ENCODE measurements at places on chromosomes 5 and 9. TPM values are rescaled to one million over a fixed set of nuclear protein-coding genes. Genes with fewer than 3 reads are reported as not detected.

- H3K27ac ChIP-seq = 0 out of 2 replicates have a peak overlapping the region, but pooled peaks have one; percentile 11
- H3K27me3 ChIP-seq = no peaks in the 10 kb centered on the region
Observed at GRCh38 chr5:159878988-159879471, 37.3 kb upstream of the ADRA1B start.

DNA sequence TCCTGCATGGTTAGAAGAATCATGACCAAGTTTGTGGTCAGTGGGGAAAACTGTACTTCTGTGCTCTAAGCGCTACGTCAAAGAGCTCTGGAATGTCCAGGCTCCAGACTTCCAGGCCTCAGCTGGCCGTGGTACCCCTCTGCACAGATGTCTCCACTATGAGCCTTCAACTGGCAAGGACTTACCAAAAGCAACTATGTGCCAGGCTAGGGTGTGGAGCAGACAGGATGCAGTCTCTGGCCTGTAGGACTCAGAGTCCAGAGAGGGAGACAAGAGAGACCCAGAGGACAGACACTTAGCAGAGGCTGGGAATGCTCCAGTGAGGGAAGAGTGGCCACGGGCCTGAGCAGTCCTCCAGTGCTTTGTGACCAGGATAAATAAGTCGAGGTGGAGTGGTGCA, 31.0 kb upstream of the TCF7 start:
- DNase-seq = peak; percentile 12
- no peaks in the 10 kb centered on the region for H3K36me3 ChIP-seq
- H3K27ac ChIP-seq = no peak overlapping the region
- peaks cover 13% of the 10 kb centered on the region for H3K27me3 ChIP-seq

- DNase-seq = no peak
- H3K4me1 ChIP-seq = peaks cover 4% of the 10 kb centered on the region
- H3K27me3 ChIP-seq = no peaks in the 10 kb centered on the region
- H3K27ac ChIP-seq = no peak overlapping the region
Observed at GRCh38 chr9:108544866-108545265, 310.9 kb downstream of the ACTL7B start.

COL23A1 gene
- polyA plus RNA-seq = not detected

GRCh38 chr5:173789031-173789920, 98.9 kb upstream of the CPEB4 start:
- H3K36me3 ChIP-seq = no peaks in the 10 kb centered on the region
- no peak overlapping the region for H3K27ac ChIP-seq
- no peak overlapping the region for H3K4me3 ChIP-seq
- peak; percentile 78 for DNase-seq
- H3K4me1 ChIP-seq = peaks cover 10% of the 10 kb centered on the region

DNA sequence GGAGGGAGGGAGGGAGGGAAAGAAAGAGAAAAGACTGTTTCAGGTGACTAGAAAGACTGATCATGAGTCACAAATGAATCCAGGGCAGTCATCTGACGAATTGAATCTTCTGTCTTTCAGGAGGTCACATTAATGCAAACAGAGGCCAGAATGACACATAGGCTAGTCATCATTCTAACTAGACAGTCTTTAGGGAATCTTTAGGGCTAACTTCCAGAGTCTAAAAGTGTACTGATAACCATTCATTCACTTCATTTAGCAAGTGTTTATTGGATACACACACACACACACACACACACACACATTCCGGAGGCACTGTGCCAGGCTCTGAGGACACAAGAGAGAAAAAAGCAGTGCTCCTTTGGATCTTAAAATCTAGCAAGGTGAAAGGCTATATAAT, 156.7 kb downstream of the EBF1 start:
- no peak overlapping the region for H3K27ac ChIP-seq
- H3K4me3 ChIP-seq = no peak overlapping the region
- H3K4me1 ChIP-seq = 0 out of 2 replicates have a peak, but pooled peaks cover 4% of the 10 kb centered on the region

Data from IMR-90 (cell line).